ENCODE measurements at places on chromosomes 4 and X.

DNA sequence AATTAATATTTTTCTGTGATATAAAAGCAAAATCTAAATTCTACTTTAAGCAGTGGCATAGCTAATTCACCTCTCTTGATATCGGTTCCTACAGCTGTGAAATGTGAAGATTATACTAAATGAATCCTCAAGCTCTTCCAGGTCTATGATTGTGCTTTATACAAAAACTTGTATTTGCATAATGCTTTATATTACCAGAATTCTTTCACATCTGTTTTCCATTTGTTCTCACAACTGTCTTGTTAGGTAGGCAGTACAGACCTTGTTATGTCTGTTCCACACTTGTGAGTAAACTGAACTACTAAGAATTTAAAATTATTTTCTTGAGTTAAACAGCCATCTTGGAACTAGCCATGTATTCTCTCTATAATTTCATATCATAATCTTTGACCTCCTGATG lies 184.9 kb downstream of the RAPGEF2 start:
- DNase-seq: no peak

DNA sequence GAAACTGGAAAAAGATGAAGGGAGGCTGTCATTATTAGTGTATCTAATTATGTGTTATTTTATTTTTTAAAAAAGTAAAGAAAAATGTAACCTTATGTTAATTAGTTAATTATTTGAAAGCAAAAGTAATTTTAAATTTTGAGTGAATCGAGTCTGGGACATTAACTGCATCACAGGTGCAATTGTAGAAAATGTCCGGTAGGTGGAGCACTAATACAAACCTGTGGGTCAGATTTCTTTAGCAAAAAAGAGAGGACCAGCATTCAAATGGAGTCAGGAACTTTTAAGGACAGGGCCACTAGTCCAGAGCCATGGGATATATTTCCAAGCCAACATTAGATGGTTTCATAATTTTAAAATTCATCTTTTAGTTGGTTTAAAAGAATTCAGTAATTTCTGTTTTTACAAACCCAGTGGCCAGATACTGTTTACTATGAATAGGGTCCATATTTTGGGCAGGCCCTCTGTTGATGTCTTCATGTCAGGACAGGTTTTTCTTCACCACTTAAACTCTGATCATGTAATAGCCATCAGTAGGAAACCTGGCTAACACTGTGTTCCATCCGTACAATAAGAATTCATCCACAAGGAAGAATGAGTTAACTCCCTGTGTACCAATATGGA lies 27.2 kb downstream of the BST1 start:
- no peak for DNase-seq

- DNase-seq: no peak
Measured at GRCh38 chrX:10125248-10125615, 31.5 kb upstream of the CLCN4 start.

- DNase-seq: no peak
Measured at GRCh38 chrX:22404297-22404696, 131.6 kb downstream of the CBLL2 start.

DNA sequence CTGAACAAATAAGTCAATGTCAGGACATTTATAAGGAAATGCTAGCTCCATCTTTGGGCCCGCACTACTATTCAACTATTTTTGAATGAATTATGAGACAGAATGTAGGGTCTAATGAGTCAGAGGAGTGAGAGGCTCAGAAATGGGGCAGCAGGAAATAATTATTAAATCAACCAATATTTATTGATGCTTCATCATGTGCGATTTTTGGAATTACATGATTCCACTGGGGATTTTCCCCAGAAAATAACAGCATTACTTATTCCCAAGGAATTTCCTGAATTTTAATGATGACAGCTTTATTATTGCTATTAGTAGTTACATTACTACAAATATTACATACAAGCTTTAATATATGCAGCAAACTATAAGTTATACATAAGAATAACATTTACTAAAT lies 49.3 kb upstream of the PHF8 start:
- DNase-seq: no peak

DNA sequence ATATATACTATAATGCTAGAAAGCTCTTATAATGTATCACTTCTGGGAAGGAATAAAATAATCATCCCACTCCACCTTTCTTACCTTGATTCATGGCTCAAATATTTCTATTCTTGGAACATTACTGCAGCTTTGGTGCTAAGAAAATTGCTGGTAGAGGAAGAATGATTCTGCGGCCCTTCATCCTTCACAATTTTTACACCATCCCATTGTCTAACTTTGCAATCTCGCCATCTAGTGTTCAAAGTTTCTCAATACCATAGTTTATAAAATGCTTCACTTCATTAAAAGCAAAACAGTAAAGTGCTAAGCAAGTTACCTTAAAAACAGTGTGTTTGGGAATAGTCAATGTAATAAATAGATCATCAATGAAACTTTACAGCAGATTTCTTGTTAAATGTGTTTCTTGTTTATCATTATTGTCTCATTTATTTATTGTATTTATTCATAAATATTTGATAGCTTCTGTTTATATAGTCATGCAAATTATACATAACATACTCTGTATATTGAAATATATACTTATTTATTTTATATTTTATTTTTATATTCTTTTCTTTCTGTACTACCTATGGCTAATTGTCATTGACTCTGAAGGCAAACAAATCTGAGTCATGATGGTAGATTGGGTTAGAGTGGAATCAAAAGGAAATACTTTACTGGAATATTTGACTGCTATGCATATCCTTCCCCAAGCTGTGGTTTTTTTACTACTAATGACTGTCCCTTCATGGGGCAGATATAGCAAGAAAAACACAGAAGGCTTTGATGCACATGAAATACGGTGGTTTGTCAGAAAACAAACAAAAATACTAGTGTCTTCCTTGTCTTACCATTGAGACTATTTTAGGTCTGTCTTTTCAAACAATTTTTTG lies 390.7 kb downstream of the MAPK10 start:
- DNase-seq: no peak

- no peak for DNase-seq
Measured at GRCh38 chr4:127124919-127125318, 507.8 kb upstream of the INTU start.

GRCh38 chr4:60485276-60485675 lies 714.9 kb upstream of the ADGRL3 start:
- no peak for DNase-seq

DNA sequence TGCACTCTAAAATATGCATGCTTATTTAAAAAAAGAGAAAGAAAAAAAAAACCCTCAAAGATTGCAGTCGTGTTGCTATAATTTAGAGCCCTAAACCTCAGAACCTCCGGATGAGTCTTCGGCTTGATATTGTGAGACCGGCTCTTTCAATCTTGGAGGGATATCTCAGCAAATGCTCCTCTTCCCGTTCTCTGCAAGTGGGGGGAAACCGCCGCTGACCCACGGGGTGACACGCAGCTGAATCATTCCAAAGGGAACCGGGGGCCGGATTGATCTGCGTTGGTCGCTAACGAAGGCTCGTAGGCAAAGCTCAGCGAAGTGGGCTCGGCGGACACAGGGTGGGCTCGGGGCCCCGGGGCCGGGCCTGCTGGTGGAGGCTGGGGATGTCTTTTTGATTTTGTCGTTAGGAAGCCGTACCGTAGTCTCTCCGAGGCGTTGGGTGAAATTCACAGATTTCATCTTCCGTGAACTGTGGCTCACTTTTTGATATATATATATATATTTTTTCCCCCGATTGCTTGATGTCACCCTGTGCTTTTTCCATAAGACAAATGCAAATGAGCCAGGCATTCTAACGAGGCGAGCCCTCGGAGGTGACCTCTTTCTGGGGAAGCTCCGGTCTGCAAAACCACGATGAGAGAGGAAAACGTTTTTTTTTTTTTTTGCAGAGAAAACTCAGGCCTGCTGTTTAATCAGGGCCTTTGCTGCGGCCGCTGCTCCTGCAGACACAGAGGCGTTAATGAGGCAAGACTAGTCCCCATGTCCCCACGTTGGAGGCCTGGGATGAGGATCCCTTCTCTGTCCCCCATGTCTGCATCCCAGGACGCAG lies 110.7 kb upstream of the PPP2R3B start:
- DNase-seq: no peak

GRCh38 chr4:105599482-105599881 lies 47.1 kb downstream of the ARHGEF38 start:
- no peak for DNase-seq

- DNase-seq: no peak
Measured at GRCh38 chr4:113481820-113482219, 279.7 kb downstream of the CAMK2D start.

DNA sequence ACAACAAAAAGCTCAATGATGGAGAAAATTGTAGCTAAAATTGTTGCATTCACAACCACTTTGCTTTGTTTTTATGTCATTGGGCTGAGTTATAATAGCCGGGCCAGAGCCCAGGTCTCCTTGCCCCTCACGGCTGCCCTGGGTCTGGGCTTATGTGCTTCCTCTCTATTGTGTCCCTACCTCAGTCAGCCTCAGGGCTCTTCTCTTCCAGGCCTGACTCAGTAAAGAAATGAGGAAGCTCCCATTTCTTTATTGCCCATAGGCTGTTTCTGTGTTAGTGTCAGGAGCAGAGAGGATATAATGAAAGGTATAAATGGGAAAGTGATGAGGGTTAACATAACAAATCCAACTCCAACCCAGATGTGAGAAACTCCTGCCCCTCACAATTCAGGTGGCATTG lies 18.0 kb downstream of the BST1 start:
- DNase-seq: no peak

DNA sequence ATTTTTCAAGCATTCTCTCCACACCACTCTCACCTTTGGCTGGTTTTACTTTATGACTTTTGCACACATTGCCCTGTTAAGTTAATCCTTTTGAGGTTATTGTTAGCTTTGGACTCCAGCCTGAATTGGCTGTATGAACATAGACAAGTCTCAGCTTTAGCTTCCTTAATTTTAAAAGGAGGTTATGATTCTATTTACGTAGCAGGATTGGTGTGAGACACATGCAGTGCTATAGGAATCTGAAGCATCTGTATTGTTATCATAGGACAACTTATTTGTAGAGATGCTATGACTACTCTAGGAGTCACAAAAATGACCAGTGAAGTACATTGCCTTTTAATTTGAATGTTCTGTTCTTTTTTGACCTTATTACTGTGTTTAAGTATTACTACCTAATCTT lies 15.7 kb downstream of the PGAM4 start:
- DNase-seq: no peak

GRCh38 chr4:98664959-98665358 lies 6.5 kb upstream of the TSPAN5 start:
- no peak for DNase-seq

GRCh38 chrX:74458736-74459135 lies 37.4 kb downstream of the SLC16A2 start:
- no peak for DNase-seq

DNA sequence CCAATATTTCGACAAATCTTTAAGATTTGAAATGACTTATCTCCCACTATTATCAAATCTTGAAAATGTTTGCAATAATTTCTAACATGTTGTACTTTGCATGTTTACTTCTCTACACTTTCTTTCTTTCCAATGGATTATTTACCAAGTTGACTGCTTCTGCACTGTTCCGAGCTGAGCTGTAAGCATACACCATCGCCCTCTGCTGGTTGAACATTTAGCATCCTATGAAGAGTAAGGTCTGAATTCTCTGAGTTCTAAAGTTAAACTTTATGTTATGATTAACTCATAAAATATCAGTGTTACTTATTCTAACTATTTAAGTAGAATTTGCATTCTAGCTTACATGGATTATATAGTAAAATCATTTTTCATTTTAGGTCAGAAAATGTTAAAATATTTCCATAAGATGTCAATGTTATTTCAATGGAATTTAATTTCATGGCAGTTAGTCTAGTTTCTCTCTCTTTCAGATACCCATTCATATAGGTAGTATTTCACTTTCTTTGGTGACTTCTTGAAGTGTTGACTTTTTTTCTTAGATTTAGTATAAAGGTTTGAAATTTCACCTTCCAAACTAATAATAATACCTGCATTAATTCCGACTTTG lies 137.4 kb downstream of the DKK2 start:
- no peak for DNase-seq

- no peak for DNase-seq
Measured at GRCh38 chr4:3190549-3190948, 58.4 kb upstream of the MSANTD1 start.

GRCh38 chr4:17163156-17163771 lies 264.8 kb upstream of the LDB2 start:
- no peak for DNase-seq

GRCh38 chrX:92209936-92210335 lies 430.8 kb downstream of the PCDH11X start:
- no peak for DNase-seq

- no peak for DNase-seq
Measured at GRCh38 chrX:125621588-125621927, 301.9 kb downstream of the TEX13C start.

GRCh38 chr4:55989766-55990165 lies 41.0 kb downstream of the CEP135 start:
- no peak for DNase-seq

- no peak for DNase-seq
Measured at GRCh38 chr4:24646798-24647460, 62.6 kb upstream of the DHX15 start.

- DNase-seq: no peak
Measured at GRCh38 chrX:45083314-45083713, 117.4 kb downstream of the DIPK2B start.

Data from stimulated activated CD4-positive, alpha-beta T cell treated with anti-CD3 and anti-CD28 coated beads, TNF-alpha, amount 100 ng/mL, for 24 hours (primary cell).